CD4-positive, alpha-beta T cell treated with Interleukin-6 at 100 ng/mL for 8 hours (primary cell): ENCODE measurements at places on chromosomes 12 and 14.
A peak's percentile ranks its signal among the peaks of the same experiment; 100 is the strongest.

DNA sequence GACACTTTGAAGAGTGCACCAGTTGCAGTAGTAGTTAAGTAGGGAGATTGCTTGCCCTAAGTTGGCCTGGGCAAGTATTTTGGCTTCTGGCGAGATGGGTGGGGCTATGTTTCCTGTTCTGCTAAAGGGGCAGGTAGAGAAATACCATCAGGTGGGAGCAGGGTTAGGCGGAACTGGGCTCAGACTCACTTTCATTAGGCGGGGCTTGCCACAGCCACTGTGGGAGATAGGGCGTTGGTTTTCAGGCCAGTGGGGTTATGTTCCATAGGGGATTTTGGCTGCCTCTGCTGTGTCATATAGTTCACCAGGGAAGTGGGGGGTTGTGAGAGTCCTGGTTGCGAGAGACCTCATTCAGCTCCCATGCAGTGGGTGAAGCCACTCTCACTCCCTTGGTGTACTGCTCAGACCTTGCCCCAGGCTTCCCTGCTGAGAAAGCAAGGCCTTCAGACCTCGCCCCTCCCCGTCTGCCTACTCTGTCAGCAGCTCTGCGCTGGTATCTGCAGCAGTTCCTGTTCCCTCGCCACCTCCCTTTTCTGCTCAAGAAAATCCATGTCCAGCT, 43.3 kb downstream of the AEBP2 start:
- peak; percentile 31 for DNase-seq

- DNase-seq, result no peak
Measured at GRCh38 chr12:46839964-46840363, 14.2 kb upstream of the SLC38A4 start.

GRCh38 chr14:99192028-99192621, 79.9 kb downstream of the BCL11B start:
- DNase-seq, result no peak

DNA sequence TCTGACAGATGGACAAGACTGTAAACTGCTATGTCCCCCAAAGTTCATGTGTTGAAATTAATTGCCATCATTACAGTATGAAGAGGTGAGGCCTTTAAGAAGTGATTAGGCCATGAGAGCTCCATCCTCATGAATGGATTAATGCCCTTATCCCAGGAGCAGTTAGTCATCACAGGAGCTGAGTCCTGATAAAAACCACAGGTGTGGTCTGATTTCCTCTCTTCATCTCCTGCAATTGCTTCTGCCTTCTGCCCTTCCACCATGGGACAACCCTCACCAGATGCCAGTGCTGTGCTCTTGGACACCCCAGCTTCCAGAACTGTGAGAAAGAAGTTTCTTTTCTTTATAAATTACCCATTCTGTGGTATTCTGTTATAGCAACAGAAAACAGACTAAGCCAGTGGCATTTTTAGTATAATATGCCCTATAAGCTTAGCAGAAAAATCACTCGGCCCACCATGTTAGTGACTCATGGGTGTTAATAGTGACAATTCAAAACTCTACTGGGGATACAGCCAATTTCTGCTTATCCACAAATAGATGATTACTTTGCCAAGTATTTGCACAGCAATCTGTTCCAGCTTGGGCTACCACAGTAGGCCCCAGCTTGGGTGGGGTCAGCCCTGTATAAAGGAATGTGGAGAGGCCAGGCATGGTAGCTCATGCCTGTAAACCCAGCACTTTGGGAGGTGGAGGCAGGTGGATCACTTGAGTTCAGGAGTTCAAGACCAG, 129.0 kb upstream of the BCL2L14 start:
- no peak for DNase-seq

DNA sequence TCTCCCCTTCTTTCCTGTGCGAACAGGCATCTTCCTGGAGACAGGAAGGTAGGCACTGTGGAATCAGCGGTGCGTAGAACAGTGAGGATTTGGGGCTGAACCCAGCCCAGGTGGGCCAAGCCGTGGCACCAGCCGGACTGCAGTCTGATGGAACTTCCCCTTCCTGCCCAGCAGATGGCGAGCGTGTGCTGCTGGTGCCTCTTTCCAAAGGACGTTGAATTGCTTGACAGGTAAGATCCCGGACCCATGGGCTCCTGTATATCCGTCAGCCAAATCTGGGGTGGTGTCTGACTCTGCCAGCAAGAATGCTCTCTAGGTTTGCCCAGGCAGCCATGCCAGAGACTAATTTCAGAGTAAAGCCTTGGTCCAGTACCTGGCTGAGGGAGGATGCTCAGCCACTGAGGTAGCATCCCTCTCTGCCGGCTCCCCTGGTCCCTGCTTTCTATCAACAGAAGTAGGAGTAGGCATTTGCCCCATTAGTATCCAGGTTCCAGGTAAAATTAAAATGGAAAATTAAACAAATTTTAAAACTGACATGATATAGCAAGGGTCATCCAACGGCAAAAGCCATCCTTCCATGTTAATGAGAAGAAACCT, 21.1 kb upstream of the KCNA5 start:
- DNase-seq, result peak; percentile 18

DNA sequence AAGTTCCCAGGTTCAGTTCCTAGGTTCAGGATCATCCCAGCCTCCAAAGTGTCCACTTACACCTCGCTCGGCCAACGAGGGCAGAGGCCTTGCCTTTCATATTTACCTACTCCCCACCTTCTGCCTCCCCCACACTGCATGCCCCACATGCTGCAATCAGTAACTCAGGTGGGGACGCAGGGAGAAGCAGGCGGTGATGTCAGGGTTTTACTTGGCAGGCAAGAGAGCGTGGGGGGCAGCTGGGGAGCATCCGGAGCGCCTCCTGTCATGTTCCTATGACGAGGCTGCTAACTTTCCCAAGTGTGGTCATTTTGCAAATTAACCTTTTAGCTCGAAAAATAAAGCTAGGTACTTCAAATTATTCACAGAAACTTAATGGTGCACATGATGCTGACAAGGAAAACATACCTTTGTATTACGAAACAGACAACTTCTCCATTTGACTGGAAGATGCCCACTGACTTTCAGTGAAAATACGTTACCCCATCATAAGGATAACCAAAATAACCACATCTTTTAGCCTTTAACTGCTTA, 53.8 kb downstream of the SETD3 start:
- DNase-seq, result no peak

DNA sequence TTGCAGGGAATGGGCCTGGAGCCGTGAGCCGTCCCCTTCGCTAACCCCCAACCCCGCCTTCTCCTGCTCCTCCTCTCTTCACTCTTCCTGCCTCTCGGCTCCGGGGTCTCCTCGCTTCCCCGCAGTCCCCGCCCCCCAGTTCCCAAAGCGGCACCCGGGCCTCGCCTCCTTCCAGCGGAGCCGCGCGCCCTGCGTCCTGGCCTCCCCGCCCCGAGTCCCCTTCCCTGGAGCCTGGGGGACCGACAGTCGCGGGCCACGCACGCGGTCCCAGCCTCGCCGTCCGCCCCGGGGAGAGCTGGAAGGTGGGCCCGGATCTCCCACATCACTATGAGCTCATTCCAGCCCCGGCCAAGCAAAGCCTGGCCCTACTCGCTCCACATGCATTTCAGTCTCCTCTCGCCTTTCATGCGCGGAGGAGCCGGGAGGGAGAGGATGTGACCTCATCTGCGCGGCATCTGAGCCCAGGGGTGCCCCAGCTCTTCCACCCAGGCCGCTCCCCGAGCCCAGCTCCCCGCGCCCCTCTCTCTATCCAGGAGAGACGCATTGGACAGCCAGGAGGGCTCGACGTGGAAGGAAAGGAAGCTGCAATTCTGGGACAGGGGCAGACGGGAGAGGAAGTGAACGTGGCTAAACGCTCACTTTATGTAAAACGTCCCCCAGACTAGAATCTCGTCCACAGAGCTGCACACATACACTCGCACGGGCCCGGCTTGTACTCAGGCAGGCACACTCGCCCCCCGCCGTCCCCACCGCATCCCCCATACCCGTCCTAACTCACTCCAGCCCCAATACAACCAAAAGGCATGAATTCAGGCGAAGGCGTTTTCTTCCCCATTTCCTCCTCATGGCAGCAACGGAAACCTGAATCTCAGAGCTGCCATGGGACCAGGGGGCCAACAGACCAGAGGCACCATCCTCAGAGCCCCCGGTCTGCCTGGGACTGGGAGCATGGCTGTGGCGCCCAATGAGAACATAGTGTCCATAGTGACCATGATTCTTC, 108.7 kb upstream of the CCND2 start:
- peak; percentile 56 for DNase-seq

GRCh38 chr14:103318750-103319419, 15.2 kb upstream of the EIF5 start:
- no peak for DNase-seq

DNA sequence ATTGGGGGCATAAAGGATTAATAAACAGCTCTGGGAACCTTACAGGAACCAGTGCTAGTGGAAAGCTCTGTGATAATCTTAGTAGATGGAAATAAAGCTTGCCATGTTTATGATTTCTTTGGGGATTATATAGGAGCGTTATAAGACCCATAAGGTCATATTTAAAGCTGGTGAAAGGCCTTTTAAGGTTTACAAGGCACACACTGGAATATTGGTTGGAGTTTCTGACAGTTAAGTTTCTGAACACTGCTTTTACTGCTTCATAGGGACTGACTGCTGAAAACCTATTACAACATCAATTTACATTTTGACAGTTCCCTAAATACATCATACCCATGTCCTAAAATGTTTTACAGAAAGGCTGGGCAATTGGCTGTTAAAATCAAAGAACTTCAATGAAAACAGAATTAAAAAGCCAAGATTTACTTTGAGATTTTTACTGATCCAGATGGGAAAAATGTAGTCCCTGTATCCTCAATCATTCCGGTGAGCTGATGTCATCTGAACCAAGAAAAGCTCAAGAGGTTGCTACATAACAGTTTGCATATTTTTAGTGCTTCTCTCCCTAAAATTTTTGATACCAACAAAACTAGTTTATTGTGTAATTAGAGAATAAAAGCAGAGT, 153.7 kb upstream of the IGF1 start:
- DNase-seq, result no peak

GRCh38 chr14:50311337-50311971, 575 bp downstream of the L2HGDH start:
- DNase-seq, result no peak

DNA sequence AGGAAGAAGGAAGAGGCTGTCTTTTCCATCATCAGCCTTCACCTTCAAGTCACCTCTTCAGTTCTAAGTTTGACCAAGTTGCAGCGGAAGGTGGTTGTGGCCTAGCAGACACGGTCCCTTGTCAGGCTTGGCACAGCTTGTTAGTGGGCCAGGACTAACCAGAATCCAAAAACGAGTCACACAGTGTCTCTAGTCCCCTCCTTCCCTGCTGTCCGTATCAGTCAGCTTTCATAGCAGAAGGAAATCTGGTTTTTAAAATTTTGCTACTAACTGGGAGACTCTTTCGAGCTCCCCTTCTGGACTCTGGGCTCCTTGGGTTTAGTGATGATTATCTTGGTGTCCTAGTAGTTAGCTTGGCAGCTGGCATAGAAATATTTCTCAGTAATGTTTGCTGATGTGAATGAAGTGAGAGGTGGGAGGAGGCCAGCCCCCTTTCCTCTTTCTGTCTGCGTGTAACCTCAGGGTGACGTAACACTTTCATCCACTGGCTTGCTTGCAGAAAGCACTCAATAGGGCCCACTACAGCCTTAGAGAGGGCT, 3.8 kb downstream of the ETV6 start:
- peak; percentile 14 for DNase-seq

GRCh38 chr14:61736751-61737150, 25.5 kb upstream of the SNAPC1 start:
- DNase-seq, result no peak

GRCh38 chr12:24904871-24905270, 44.0 kb downstream of the BCAT1 start:
- DNase-seq, result no peak

- no peak for DNase-seq
Measured at GRCh38 chr12:126936181-126936851, 1330.7 kb upstream of the TMEM132C start.

GRCh38 chr12:24212496-24212895, 263.0 kb upstream of the SOX5 start:
- DNase-seq, result no peak

- DNase-seq, result no peak
Measured at GRCh38 chr12:120887253-120888043, 16.7 kb downstream of the SPPL3 start.

DNA sequence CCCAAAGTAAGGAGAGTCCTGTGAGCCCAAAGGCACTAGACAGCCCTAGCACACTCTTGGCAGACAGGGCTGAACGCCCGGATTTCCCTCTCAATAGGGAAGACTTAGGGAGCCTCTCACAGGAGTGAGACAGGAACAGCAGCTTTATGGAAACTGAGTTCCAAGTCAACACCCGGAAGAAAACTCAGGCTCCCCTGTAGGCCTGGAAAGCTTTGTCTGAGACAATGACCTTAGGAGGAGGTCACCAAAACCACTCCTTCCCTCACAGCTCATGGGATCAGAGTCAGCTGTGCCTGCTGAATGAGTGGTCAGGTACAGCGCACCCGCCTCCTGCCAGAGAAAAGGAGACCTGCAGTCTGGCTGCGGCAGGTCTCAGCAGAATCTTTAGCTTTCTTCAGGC, 229.5 kb downstream of the CACNA1C start:
- no peak for DNase-seq

GRCh38 chr14:92585981-92586937, 72.7 kb downstream of the RIN3 start:
- peak; percentile 67 for DNase-seq

GRCh38 chr12:91127751-91128150, 16.5 kb upstream of the LUM start:
- DNase-seq, result no peak

- peak; percentile 72 for DNase-seq
Measured at GRCh38 chr14:95463171-95463901, 53.1 kb downstream of the SYNE3 start.

DNA sequence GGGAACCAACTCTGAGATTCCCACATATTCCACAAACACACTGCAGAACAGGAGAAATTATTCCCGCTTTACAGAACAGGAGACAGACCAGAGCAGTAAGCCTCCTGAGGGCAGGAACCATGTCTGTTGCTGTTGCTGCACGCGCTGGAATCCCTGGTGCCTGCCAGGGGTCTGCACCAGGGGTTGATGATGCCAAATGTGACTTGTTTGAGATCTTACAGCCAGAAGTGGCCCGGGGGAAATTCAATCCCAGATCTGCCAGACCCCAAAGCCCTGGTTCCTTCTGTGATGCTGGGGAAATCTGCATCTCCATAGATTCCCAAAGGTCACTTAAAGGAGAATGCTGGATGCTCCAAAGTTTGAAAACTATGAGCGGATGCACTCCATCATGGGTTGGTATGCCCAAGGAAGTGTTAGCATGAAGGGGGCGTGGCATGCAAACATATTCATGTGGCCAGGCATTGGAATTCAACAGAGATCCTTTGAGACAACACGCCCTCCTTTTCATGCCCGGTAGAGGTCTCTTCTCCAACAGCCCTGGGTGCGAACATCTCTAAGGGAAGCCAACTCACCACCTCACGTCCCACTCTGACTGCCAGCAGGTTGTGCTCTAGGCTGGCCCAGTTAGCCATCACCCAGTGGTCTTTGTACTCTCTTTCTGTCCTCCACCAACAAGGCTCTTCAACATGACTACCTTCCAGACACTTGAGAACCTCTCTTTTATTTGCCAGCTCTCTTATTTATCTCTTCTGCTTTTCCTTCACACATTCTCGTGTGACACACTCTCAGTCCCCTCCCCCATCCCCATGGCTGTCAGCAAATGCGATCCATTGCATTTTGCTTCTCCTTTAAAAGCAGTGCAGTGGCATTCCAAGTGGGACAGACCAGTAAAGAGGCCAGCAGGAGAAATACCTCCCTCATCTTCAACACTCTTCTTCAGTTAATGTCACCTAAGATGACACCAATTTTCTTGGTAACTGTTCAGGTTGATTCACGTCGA, 131.3 kb downstream of the ZFP36L1 start:
- no peak for DNase-seq

- DNase-seq, result no peak
Measured at GRCh38 chr12:92747151-92747550, 44.4 kb downstream of the PLEKHG7 start.
